AG04449 (cell line): ENCODE measurements at places on chromosomes 7 and 10.

GRCh38 chr10:110802090-110802489 lies 69.6 kb upstream of the PDCD4 start:
- peak; percentile 60 for DNase-seq

- no peak for DNase-seq
Measured at GRCh38 chr10:947881-948280, 16.4 kb upstream of the LARP4B start.

GRCh38 chr10:99619090-99619800 lies 994 bp downstream of the SLC25A28 start:
- DNase-seq = no peak

DNA sequence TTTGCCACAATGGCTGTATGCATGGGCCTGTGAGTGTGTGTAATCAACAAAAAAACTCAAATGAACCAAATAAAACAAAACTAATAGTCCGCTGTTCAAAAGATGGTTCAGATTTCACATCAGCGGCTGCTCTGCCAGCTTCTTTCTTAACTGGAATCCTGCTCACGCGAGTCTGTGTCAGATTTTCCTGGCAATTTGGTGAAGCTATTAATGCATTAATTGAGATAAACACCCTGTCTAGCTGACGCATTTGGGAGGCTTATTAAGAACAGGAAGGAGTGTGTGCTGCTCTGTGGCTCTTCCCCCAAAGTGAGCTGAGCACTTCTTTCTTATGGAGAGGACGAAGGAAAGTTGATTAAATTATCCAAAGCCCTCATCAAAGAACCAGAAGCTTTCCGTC lies 336.6 kb upstream of the MKI67 start:
- no peak for DNase-seq

DNA sequence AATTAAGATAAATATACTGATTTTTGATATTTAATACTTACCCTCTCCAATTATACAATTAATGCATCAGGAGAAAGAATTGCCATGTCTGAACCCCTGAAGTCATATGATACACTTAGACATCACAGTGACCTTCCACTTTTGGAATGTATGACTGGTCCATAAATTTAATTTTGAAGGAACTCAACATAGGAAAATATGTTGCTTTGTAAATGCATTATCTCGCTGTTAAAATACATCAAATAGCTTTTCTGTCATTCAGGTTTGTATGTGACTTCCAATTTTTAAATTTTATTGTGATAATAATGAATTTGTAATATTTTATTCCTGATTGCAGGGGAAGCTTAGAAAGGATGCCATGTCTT lies 631.9 kb upstream of the ANKRD30A start:
- no peak for DNase-seq

GRCh38 chr10:65838811-65839210 lies 1087.0 kb upstream of the LRRTM3 start:
- DNase-seq = no peak

DNA sequence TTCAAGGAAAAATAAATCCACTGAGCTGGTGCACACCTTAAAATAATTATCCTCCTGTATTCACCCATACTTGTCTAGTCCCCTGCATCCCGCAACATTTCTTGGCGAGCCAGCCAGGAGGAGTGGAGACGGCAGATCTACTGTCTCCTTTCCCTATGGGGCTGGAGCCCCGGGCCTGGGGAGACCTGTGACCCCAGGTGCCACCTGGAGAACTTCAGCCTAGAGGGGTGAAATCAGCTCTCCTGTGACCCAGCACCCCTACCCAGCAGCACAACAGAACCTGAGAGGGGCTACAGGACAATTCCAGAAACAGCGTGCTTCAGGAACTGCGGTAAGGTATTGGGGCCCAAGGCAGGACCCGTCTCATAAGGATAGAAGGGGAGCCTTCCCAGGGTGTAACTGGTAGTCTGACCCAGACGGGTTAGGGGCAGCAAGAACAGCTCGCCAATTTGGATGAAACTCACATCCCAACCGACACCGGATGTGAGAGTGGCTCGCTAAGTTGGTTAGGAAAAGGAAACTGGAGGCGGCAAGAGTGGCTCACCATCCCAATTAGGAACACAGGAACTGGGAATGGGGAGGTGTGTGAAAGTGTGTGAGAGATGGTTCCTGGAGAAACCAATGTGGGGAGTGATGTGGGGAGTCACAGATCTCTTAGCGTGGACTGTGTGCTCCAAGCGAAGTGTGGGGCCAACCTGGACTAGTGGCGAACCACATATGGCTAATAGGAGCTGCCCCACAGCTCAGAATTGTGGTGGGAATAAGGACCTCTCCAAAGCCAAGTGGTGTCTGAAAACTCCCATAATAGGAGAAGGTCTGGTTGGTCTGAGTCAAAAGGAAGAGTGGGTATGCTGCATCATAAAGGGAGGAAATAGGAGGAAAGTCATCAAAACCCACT lies 15.1 kb upstream of the DENND2A start:
- DNase-seq = no peak

GRCh38 chr10:114584419-114584818 lies 73.7 kb downstream of the ABLIM1 start:
- peak; percentile 28 for DNase-seq

DNA sequence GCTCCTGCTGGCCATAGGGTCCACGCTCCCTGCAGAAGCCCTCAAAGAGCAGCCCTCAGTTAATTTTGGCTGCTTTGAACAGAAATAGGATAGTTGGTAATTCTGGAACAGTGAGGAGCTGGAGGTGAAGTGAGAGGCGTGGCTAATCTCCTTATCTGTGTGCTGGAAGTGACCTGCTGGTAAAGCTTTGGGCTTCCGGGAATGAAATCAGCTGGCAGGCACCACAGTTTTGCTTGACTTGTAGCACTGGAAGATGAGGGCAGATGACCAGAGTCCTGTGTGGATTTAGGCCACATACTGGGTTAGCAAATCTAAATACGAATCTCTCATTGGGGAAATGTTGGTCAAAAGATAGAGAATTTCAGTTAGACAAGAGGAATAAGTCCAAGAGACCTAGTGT lies 10.2 kb downstream of the ATP6V0E2 start:
- no peak for DNase-seq

DNA sequence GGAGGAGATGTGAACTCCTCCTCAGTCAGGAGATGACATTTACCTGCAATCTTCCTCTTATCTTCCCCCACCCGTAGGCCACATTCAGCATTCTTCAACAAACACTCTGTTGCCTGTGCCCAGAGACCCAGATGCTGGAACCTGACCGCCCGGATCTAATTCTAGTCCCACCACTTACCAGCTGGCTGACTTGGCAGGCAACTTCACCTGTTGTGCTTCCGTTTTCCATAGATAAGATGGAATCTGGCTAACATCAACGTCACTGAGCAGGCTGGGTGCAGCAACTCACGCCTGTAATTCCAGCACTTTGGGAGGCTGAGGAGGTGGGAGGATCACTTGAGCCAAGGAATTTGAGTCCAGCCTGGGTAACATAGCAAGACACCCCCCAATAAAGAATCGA lies 21.3 kb upstream of the FXYD4 start:
- no peak for DNase-seq

DNA sequence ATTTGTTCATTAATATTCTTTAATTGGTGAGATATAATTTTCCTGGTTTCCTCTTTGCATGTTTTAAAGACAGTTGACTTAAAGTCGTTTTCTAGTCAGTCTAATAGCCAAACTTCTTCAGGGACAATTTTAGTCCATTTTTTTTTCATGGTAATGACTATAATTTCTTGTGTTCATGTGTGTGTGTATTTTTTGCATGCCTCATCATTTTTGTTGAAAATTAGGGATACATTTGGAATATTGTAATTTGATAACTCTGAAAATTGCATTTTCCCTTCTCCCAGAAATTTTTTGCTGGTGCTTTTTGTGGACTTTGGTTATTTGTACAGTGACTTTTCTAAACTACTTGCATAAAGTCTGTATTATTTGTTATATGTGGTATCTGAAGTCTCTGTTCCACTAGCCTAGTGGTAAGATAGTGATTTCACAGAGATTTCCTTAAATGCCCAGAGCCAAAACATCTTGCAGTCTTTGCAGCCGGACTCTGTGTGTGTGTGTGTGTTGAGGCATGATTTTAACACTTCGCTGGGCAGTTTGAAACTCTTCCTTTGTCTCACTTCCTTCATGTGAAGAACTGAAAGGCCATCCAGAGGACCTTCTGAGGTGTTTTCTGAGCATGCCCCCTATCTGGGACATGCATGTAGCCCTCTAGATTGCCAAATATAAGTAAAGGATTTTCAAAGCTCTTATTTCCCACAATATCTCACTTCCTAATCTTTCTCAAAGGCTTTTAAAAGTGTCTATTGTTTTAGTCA lies 40.9 kb upstream of the ZNF365 start:
- no peak for DNase-seq

DNA sequence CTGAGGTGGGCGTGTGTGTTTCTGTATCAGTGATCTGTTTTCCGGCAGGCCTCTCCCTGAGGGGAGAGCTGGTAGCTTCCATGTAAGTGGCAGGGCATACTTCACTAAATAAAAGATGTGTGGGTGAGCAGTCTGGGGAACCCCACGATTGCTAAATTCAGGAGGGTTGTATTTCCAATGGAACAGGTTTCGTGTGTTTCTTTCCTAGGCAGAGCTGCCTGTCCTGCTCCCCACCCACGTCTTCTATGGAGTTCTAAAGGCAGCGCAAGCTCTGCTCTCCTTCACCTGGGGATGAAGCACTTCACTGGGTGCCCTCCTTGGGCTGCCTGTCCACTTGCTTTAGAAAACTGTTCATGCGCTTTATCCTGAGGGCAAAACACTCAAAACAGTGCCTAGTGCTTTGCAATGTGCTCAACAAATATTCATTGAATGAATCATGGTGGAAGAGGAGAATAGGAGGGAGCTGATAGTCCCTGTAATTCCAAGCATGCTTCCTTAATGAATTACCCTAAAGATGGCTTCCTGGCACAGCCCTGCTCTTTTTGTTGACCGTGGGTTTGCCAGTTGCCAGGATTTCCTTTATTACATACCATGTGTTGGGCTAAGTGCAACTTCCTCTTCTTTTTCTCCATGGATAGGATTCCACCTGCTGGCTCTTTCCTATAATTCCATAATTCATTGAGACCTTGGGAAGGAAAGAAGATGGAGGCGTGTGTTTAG lies 50.6 kb upstream of the SRPK2 start:
- peak; percentile 76 for DNase-seq

GRCh38 chr7:42161719-42162118 lies 75.3 kb downstream of the GLI3 start:
- DNase-seq = no peak

GRCh38 chr7:80876894-80877414 lies 41.9 kb downstream of the SEMA3C start:
- DNase-seq = no peak

GRCh38 chr7:85823396-85824080 lies 636.7 kb upstream of the SEMA3D start:
- no peak for DNase-seq

DNA sequence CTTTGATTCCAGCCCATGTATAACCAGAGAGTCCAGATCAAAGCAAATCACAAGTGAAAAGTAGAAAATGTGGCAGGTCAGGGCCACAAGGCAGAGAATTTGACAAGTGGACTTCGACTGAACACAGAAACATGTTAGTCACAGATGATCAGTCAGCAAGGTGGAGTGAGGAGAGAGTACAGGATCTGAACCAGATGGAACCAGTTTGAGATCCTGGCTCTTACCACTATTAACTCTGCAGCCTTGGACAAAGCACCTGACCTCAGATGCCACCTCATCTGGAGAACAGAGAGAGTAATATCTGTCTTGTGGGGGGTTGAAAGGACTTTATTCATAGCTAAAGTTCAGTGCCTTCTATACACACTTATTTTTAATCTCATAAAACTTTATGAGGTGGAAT lies 4.4 kb downstream of the MRLN start:
- DNase-seq = no peak

DNA sequence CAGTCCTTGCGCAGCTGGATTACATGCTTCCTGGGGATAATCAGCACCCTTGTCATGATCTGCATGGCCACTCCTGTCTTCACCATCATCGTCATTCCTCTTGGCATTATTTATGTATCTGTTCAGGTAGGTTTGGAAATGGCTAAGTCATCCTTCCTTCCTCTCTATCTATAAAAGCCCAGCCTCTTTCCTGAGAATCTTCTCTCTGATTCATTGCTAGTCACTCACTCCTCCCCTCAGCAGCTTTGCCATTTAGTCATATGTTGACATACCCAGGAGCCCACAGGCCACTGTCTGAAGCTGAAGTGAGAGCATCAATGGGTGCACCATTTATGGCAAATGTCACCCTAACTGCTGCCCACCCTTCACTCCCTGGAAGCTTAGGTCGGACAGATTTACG lies 52.0 kb downstream of the ABCC2 start:
- DNase-seq = peak; percentile 49

DNA sequence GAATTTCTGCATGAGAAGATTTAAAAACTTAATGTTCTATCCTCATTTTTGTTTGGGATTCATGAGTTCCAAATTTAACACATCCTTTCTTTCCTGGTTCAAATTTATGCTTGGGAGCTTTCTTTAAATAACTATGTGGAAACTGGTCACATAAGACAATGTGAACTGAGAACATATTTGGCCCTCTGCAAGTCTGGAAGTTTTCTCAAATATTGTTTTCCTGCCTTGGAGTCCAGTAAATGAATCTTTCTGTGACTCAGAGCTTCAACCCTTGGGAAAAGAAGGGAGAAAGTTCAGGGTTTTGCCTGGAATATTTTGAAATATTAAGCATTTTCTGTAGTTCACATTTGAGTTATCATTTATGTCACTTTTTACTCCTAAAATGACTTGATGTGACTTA lies 559.0 kb upstream of the NRP1 start:
- DNase-seq = no peak

DNA sequence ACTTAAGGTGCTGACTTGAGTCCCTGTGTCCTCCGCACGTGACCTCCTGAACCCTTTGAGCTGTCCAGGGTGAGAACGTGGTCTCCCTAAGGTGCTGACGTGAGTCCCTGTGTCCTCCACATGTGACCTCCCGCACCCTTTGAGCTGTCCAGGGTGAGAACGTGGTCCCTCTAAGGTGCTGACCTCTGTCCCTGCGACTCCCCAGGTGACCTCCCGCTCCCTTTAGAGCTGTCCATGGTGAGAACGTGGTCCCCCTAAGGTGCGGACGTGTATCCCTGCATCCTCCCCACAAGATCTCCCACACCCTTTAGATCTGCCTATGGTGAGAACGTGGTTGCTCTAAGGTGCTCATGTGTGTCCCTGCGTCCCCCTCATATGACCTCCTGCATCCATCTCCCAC lies 174.3 kb downstream of the ADARB2 start:
- DNase-seq = no peak

- no peak for DNase-seq
Measured at GRCh38 chr7:124723012-124723411, 42.6 kb downstream of the GPR37 start.

DNA sequence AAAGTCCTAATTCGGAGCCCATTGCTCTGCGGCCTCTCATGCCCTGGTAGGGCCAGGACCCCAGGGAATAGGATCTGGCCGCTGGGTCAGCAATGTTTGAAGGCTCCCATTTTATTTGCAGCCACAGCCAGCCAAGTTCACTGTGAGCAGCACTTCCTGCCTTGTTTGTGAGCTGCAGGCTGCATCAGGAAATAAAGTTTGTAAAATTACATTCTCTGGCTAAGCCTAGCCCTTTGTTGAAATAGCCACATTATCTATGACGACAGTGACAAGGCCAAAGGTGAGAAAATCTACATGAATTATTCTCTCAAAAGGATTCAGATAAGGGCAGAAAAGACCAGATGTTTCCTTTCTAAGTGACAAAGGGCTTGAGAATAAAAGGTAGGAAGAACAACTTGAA lies 23.7 kb upstream of the ITGB1 start:
- no peak for DNase-seq

GRCh38 chr10:63922468-63923284 lies 401.5 kb downstream of the REEP3 start:
- no peak for DNase-seq
